Hematopoietic multipotent progenitor cell (in vitro differentiated cells): ENCODE measurements at places on chromosomes 7 and 10. TPM values are rescaled to one million over a fixed set of nuclear protein-coding genes. Genes with fewer than 3 reads are reported as not detected.

- no peak for DNase-seq
These were observed 32.4 kb upstream of the RNF32 start for GRCh38 chr7:156608173-156608478.

DNA sequence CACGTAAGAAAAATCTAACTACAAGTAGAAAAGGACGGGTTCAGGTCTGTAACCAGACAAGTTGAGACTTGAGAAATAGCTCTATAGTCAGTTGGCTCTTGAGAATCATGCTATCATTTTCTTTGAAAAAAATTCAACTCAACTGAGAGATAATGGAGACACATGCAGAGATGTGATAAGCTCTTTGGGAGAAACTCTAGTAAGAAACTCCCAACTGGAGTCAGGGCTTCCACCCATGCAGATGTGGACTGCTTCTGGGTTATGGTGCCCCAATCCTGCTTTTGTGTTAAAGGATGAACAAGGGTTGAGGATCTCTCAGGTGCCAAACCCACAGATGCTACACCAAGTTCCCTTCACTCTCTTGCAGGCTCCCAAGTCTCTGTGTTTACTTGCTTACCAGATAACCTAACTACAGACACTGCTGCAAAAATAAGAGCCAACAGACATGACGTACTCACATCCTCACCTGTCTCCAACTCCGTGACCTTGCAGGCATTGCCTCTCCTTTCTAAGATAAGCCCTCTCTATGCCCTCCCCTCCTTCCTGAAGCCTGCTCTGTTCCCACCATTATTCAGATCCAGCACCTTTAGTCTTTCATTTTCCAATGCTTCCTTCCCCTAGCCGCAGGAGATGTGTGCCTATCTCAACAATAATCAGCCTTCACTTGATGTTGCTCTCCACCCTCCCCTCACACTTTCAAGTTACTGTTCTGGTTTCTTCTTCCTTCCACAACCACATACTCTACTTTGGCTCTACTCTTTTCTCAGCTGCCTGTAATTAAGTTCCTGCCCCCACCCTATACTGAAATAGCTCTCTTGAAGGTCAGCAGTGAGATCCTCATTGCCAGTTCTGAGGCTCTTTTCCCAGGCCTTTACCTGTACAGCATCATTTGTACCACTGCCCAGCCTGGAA lies 130.0 kb downstream of the ICA1 start:
- DNase-seq, result peak; percentile 14

DNA sequence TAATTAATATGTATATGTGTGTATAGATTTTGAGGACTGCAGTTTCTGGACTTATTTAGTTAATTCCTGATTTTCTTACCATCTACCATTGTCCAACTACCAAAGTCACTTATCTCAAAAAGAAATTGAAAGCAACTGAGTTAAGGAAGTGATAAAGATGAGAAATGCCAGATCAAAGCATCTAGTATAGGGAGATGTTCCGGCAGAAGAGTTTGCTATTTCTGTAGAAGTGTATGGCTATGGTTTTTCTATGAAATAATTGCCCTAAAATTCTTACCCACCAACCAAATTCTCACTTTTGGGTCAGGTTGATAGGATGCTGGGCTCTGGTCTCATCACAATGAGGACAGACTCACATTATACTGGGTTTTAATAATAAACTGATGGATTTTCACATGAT lies 64.0 kb upstream of the RAB11FIP2 start:
- no peak for DNase-seq

DNA sequence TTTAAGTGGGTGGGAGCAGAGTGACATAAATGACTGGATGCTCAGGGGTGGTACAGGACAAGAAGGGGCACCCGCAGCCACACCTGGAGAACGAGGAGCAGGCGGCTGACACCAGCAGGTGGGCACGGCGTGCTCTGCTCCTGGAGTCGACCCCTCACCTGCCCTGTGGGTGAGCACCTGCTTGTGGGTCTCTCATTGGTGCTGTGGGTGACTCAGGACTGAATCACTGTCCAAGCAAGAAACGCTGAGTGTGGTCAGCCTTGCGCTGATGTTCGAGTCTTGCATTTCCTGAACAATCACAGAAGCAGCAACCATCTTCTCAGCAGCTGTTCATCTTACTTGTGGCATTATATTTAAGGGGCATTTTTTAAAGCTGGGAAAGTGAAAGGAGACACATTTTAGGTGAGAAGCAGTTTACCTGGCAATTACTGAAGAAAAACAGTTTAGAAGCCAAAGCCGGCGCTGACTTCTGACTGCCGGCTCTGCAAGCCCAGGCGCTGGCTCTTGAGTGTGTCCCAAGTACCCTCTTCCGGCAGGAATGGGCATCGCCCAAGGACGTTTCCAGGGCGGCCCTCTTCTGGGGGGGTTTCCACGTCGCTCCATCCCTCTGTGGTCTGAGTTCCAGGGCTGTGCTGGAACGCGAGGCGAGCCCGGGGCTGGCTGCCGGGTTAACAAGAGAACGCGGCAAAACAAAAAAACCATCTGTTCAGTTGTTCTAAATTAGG lies 145.2 kb upstream of the PFKP start:
- no peak for DNase-seq

DNA sequence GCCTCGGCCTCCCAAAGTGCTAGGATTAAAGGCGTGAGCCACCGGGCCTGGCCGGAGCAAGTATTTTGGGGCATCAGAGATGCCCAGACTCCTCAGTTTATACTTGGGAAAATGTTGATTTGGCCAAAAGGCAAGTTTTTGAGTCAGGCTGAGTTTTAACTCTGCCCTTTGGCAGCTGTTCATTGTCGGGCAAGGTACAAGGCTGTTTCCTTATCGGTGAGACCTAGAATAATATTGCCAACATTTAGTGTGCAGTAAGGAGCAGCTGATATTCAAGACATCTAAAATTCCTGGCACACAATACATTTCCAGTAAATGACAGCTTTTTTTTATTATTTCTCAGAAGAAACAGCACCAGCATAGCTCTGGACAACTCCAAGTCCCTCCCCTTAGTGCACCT lies 147.6 kb upstream of the C7orf33 start:
- no peak for DNase-seq

DNA sequence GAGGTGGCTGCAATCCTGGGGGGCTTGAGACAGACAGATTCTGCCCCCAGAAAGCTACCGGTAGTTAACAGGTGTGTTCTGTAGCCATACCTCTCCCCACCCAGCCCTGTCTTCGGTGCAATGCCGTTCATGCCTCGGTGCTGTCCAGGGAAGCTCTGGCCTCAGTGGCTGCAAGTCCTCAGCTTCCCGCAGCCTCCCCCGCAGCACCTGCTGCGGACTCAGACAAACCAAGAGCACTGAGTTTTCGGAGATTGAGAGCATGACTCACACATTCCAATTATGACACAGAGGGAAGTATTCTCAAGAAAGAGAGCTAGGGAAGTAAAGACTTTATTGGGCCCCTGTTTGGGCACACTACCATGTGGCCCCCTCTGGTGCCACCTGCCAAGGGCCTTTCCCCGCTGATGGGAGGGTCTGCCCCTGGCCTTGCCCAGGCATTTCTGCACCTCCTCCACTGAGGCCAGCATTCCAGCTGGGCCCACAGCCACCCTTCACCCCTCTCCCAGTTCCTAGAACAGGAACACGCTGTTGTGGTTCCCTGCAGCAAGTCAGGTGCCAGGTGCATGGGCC lies 30.2 kb upstream of the EZH2 start:
- DNase-seq, result no peak

DNA sequence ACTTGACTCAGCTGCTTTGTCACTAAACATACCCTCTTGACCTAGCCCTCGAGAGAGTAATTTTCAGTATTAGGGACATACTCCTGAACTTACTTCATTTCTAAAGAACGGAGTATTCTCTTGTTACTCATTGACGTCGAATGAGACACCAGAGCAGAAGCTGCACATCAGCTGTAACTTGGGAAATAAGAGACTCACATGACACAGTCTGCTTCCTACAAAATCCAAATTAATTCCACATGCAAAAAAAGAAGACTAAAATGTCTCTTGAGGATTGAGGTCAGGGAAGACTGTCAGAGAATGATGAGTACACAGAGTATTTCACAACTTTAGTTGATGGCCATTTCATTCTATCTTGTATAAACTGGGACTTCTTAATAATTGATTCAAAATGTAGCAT lies 114.7 kb upstream of the EGFR start:
- no peak for DNase-seq

DNA sequence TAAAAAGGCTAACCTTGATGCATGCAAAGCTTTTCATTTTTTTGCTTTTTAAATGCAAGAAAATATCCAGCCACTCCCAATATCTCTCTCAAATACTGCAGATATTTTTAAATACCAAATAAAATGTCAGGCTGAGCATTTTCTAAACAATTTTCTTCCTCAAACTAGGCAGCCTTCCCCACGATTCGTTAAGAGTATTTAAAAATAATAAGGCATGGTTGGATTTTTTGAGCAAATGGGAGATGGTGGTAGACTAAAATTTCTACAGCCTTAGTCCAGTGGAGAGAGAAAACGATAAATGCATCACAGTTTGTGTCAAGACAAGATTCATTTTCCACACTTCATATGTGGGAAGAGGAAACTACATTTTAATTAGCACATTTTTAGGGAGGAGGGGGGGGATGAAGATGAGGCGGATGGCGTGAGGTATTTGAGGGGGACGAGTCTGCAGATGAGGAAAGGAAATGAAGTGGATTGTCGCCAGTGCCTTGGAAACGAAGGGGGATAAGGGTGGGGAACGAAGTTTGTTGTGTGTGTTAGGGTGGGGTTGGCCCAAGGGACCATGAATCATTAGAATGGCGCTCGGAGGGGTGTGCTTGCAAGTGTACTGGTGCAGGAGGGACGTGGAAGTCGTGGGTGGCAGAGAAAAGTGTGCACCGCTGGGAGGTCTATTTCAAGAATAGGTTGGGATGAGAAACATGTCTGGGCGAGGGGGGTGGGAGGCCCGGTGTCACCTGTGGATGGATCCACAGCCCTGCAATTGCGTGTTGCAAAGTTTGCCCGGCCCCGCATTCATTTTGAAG lies 1.2 kb upstream of the ADD3 start:
- DNase-seq, result peak; percentile 25

The ATP6V0E2 gene
- 39.3 TPM for total RNA-seq

The HOXA6 gene
- total RNA-seq, result 40.1 TPM

The LIPF gene
- total RNA-seq, result not detected
